ENCODE measurements at places on chromosomes 3 and 15. TPM values are rescaled to one million over a fixed set of nuclear protein-coding genes. Genes with fewer than 3 reads are reported as not detected.

Gene XYLB
- total RNA-seq = 4.1 TPM

Gene SEMA5B
- total RNA-seq = not detected

Gene IL5RA
- total RNA-seq = not detected

DNA sequence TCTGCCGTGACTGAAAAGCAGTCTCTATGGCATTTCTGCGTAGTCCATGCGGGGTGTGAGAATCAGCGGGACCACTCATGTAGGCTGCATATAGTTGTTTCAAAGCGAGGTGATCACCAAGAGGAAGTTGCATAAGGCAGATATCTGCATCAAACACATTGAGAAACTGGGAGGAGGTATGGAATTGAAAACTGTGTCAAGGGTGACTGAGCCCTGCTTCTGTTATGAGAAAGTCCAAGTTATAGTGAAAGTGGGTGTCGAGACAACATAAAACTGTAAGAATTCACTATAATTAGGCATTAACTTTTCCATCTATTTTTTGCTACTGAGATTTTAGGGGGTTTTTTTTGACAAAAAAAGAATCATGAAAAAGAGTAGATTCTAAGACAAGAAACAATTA is 109.3 kb downstream of the ZIC1 start:
- no peak for DNase-seq
- H3K27me3 ChIP-seq = no peaks in the 10 kb centered on the region
- H3K4me3 ChIP-seq = no peak overlapping the region
- no peak overlapping the region for H3K27ac ChIP-seq

GRCh38 chr15:35566991-35567390 is 21.0 kb upstream of the DPH6 start:
- H3K27me3 ChIP-seq = no peaks in the 10 kb centered on the region
- no peak for DNase-seq
- no peak overlapping the region for H3K27ac ChIP-seq
- H3K4me1 ChIP-seq = no peaks in the 10 kb centered on the region
- no peaks in the 10 kb centered on the region for H3K36me3 ChIP-seq

- DNase-seq = no peak
- no peak overlapping the region for H3K4me3 ChIP-seq
- H3K27ac ChIP-seq = no peak overlapping the region
- H3K4me1 ChIP-seq = no peaks in the 10 kb centered on the region
- no peaks in the 10 kb centered on the region for H3K27me3 ChIP-seq
- no peaks in the 10 kb centered on the region for H3K36me3 ChIP-seq
These were observed 119.8 kb upstream of the TLE3 start for GRCh38 chr15:70217226-70218160.

DNA sequence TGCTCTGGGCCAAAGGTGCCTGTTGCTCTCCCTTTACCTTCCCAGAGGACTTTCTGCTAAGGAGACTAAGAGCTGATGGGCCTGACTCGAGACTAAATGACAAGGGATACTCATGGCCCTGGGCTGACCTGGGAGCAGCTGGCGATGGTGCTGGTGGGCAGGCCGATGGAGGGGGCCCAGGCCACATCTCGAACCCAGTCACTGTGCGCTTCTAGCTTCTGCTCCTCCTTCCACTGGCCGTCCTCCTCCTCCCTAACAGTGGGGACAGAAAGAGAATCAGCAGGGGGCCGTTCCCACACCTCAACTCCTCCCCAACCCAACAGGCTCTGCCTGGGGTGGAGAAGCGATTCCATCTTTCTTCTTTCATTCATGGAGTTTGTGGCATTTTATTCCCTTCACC is 12.2 kb upstream of the GHRL start:
- H3K4me3 ChIP-seq = no peak overlapping the region
- DNase-seq = no peak
- H3K27ac ChIP-seq = no peak overlapping the region
- H3K4me1 ChIP-seq = peaks cover 3% of the 10 kb centered on the region
- H3K27me3 ChIP-seq = no peaks in the 10 kb centered on the region

DNA sequence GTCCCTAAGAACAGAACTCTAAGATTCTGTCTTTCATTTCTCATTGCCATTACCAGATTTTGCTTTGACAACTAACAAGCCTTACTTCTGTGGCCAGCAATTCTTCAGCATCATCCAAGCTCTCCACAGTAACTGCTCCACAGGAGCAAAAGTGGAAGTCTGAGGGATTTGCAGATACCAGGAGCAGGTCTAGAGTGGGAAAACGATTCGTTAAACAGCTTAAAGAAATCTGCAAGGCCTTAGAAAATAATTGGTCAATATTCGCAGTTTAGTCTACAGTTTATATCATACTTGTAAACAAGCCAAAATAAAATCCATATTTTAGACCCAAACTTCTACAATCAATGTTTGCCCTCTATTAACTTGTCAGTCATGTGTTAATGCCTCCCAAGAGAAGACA is 24.1 kb downstream of the MYH15 start:
- H3K36me3 ChIP-seq = no peaks in the 10 kb centered on the region
- no peak overlapping the region for H3K27ac ChIP-seq
- DNase-seq = no peak
- peaks cover 23% of the 10 kb centered on the region for H3K4me1 ChIP-seq
- no peak overlapping the region for H3K4me3 ChIP-seq

All from GM23248 (cell line).